T follicular helper cell (primary cell): ENCODE measurements at places on chromosomes 4 and X.

- no peak for DNase-seq
Observed at GRCh38 chr4:61451935-61452334, 251.8 kb downstream of the ADGRL3 start.

DNA sequence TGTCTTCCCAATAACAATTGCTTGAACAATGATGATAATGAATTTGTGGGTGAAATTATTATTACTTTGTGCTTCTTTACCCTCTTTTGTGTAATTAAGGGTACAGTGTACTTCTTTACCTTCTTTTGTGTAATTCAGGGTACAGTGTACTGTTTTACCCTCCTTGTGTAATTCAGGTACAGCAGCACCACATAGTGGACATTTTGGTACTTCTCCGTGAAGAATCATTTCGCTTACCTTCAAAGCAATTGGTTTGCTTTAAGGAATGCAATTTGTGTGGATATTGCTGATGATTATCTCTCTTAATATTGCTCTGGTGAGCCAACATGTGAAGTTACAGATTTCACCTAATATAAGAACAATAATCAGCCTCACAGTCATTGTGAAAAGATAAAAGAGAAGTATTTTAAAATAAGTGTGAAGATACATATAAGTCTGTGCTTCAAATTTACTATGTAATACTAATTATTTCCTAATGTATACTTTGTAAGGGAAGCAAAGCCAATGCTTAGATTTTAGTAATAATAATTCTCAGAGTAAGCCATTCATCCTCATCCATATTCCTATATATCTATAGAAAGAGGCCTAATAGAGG, 27.2 kb upstream of the SEC24B start:
- no peak for DNase-seq

DNA sequence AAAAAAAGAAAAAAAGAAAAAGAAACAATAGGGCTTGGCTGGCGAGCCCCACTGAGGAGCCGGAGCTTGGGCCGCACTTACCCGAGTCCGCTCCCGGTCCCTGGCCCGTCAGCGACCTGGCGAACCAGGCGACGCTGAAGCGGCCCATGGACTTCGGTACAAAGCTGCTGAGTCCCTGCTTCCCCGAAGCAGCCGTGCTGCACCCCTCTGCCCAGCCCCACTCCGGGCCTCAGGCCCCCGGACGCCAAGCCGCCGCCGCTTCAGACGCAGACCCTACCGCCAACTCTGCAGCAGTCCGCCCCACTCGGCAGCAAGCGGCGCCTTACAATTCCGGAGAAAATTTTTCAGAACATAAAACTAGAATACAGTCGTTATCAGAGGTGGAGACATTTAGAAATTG, 300.5 kb downstream of the OPHN1 start:
- DNase-seq = no peak

- no peak for DNase-seq
Observed at GRCh38 chrX:9293051-9293496, 171.8 kb upstream of the TBL1X start.

- no peak for DNase-seq
Observed at GRCh38 chrX:281166-281999, at the start of gene PLCXD1. Gene PLCXD1 (plus strand): TSS chrX:281381. CDS start chrX:284188, 2,807 bp downstream.

DNA sequence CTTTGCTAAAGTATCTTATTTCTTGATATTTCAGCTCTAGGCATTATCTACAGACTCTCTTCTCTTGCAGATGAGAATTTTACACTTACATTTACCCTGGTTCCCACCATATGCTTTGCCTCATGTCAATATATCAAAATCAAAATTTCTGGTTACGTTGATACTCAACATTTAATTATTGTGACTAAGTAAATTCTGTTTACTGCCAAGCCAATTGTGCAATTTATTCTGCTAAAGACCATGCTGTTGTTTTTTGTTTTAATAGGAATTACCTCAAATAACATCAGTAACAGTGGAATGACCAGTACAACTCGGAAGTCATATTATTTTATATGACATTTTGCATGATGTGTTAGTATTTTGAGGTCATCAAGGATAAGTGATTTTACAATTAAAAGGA, 125.5 kb downstream of the IL15 start:
- DNase-seq = no peak

DNA sequence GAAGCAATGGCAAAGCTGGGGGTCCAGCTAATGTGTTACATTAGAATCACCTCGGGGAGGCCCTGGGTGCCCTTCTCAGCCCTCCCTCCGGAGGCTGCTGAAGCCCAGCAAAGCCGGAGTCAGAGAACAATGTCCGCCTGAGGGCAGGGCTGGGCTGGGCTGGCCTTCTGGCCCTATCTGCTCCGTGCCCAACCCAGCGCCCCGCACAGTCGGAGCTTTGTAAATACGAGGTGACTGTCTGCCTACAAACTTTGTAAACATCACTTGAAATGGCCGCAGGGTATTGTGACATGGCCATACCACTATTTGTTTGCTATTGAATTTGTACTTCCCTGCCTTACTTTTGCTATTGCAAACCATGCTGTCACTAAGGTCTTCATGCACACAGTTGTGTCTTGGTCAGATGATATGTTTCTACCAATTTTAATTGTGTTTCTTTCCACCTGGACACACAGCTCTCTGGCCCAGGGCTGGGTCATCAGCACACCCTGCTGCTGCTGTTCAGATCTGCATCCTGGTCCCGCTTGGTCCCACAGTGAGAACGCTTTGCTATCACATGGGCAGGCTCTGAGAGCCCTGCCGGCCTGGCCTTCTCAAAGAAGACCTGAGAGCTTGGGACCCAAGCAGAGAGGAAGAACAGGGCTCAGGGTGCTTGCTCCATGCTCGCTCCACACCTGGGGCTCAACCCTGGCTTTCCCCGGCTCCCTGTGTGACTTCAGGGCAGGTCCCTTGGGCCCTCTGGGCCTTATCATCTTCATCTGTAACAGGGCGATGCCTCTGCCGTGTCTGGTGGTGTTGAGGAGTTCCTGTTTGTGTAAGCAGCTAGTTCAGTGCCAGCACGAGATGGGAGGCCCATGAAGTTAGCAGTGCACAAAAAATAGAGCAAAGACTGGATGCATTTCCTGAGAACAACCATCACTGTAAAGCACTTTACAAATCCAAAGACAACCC, 2.3 kb downstream of the S100P start:
- peak; percentile 41 for DNase-seq
